GF-D8 (cell line): ENCODE measurements at places on chromosomes 7 and 10.

DNA sequence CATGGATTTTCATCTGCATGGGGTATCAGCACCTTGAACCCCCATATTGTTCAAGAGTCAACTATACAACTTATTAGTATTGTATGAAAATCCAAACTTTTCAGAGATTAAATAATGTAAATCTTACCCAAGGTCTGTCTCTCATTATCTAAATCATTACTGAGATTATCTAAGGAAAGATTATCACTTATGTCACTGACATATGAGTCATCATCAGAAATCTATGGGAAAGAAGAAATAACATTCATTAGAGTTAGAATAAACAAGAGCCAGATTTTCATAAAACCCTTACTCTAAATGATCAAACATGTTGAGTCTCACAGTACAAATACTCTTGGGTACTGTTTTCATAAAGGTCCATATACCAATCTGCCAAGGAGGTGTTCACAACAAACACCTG, 83.3 kb upstream of the GSDME start:
- no peak for DNase-seq

DNA sequence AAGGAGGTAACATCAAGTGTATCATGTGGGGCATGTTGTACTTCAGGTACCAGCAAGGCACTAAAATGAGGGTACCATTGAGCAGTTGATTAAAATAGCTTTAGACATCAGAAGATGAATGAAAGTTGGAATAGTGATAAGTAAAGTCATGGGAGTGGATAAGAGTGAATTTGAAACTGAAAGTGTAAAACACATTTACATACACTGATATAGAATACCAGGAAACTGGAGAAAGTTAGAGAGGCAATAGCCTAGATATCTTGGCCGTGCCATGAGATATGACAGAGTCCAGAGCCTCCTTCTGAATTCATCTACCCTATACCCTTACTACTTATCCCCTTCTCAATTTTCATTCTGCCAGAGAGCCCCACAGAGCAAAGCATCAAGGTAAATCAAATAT, 76.6 kb downstream of the GRM3 start:
- DNase-seq: no peak

DNA sequence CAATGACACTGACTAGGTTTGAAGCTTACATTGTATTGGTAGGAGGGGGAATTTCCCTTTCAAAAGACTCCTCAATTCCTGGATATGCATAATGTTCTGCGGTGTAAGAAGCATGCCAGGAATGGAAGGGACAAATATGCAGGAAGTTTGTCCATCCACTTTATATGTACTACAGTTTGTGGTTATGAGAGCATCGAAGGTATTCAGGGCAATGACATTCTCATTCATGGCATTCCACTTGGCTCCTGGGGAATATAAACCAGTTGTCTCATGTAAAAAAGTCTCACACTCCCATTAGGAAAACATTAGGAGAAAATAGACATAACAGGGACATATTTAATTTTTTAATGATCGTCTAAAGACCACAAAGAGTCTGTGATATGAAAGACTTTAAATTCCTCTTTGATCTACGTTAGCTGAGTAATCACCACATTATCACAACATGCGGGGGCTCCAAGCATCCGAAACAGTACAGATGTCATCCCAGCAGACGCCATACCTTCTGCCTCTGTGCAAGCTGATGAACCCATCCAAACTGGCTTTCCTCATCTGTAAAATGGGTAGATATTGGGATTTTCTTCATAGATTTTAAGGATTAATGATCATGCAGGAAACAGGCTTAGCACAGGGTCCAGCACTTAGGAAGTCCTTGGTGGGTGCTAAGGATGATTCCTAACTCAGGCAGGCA, 675.3 kb downstream of the INHBA start:
- DNase-seq: no peak

GRCh38 chr10:45625879-45626278, 46.7 kb downstream of the ZFAND4 start:
- DNase-seq: no peak

DNA sequence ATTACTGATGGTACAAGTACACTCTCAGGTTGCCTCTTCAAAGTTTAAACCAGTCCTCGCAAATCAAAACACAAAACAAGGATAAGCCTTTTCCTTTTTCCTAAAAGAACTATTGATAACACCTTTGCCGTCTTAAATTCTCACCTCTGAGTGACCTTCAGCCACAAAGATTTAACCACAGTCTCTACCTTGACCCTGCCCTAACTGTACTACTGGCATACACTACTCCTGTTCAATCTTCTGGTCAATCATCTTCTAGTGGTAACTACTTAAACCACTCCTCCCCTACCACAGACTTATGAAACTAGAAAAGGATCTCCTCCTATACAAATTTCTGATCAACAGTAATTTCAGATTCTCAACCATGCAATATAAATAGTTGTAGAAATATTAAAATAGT, 15.1 kb downstream of the UPF2 start:
- DNase-seq: no peak

GRCh38 chr7:3994764-3995163, 687.3 kb upstream of the FOXK1 start:
- DNase-seq: no peak

DNA sequence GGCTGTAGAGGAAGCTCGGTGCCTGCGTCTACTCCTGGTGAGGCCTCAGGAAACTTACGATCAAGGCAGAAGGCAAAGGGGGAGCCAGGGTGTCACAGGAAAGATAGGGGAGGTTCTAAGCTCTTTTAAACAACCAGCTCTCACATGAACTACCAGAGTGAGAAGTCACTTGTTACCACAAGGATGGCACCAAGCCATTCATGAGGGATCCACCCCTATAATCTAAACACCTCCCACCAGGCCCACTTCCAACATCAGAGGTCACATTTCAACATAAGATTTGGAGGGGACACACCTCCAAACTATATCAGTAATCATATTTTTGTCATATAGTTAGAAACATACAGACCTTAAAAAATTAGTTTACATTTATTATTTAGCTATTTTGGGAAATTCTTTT, 9.4 kb downstream of the NOC3L start:
- DNase-seq: no peak

- DNase-seq: no peak
Observed at GRCh38 chr7:101911800-101912715, 94.6 kb downstream of the CUX1 start.

GRCh38 chr10:43155741-43156140, 17.5 kb downstream of the CSGALNACT2 start:
- DNase-seq: no peak

DNA sequence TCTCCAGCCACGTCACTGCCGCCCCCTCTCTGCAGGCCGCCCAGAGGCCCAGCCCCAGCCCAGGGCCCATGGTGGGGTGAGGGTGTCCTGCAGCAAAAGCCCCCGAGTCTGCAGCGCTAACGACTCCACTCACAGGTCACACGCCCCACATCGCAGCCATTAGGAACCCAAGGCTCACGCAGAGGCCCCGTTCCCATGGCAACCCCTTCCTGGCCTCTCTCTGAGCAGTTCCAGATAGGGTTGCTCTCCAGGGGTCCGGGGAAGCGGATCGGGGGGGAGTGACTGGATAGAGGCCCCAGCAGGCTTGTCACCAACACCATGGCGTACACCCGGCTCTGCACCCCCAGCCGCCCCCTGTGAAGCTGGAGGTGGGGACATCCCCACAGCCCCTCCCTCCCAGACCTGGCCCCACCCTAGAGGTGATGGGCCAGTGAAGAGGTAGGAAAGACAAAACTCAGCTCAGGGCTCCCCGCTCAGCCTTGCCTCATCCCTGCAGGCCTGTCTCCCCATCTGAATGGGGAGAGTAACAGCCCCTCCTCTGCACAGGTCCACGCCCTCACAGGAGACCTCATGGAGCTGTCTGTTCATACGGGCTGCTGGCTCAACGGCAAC, 41.2 kb downstream of the TNRC18 start:
- no peak for DNase-seq

GRCh38 chr7:24731313-24731712, 26.0 kb downstream of the GSDME start:
- no peak for DNase-seq

- no peak for DNase-seq
Observed at GRCh38 chr7:70573696-70574095, 558.2 kb upstream of the GALNT17 start.

DNA sequence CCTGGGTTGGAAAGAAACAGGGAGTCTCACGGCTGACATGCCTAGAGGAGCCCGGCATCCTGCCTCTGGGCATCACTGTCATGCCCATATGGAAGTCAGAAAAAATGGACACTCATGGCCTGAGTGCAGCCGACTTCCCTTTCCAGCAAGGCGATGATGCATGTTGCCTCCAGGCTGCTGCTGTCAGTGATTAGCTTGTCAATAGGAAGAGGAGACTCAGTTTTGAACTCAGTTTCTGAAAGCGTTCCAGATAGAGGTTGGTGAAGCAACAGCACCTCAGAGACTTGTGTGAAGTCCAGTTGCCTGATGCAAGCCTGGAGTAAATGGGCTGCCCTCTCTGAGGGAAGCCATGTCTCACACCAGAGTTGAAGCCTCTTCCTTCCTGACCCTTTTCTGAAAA, 148.4 kb downstream of the TPST1 start:
- DNase-seq: no peak

DNA sequence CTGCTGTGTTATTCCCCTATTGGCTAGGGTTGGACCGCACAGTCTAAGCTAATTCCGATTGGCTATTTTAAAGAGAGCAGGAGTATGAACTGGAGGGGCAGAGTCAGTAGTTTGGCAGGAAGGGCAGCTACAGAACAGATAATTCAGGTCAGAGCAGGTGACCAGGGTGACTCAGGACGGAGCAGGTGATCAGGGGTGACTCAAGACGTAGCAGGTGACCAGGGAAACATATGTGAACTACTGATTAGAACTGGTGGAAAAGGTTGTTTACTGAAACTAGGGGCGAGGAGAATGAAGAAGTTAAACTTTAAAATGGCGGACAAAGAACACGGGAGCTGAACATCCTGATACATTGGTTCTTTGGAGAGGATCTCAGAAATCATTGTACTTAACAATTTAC, 102.3 kb downstream of the CCDC7 start:
- no peak for DNase-seq

DNA sequence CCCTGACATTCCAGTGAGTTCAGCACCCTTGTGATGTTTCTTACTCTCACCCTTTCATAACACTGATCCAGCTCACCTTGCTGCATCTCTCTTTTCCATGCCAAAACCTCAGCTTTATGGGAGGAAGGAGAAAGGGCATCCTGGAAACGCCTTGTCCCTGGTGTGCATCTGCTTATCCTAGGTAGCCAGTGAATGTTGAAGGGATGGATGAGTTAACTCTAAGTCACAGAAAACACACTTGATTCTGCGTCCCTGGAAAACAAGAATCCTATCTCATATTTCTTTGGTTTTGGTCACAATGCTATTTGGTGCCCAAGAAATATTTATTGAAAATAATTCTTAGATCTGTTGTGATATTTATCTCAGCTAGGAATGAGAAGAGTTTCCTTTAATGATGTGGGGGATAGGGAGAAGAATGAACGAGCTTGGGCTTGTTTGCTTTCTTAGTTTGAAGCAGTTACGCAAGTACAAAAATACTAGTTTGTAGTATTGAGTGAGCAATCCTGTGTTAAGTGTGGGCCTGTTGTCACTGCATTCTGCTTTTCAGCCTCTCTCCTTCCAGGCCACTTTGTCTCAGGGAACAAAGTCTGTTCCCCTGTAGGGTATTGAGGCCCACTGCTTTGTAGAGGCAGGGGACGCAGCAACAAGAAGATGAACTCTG, 126.5 kb downstream of the ARID5B start:
- no peak for DNase-seq

GRCh38 chr10:13001887-13002212, 337 bp upstream of the CCDC3 start:
- DNase-seq: no peak

DNA sequence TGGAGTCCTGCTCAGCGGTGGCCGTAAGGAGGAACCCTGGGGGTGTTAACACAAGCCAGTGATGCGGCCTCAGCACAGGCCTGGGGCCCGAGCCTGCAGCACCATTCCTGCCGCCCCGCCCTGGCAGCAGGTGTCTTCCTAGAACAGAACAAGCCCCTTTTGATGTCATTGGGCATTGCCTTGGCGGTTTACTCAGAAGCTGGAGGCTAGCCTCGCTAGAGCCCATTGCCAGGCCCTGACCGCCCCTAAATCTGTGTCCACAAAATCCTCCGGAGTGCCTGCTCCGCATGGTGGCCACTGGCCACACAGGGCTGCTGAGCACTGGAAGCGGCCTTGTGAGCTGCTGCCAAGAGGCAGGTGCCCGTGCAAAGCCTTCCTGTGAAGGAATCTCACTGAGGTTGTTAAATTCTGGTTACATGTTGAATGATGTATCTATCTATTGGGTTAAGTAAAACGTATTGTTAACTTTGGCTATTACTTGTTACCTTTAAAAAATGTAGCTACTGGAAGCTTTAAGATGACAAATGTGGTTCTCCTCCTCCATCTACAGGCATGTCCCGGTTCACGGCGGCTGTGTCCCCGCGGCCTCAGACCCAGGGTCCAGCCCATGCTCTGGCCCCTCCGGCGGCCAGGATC, 1.2 kb upstream of the INPP5A start:
- DNase-seq: no peak

GRCh38 chr7:82567841-82568240, 124.3 kb upstream of the CACNA2D1 start:
- no peak for DNase-seq

GRCh38 chr10:75018686-75019307, 92.7 kb upstream of the SAMD8 start:
- no peak for DNase-seq

DNA sequence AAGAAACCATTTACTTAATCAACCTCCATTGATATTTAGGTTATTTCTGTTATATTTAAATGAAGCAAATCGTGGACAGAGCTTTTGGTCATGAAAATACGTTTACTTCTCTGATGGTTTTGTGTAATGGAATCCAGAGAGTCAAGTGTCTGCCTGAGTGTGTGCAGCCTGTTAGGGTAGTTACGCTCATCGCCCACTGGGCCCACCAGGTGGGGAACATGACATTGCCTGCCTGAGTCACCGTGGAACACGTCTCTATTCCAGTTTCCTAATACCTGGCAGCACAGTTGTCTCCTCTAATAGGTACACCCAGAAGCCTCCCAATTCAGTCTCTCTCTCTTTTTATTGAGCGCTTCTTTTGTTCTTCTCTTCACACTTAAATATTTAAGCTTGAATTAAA, 91.0 kb downstream of the ADCY1 start:
- DNase-seq: no peak

DNA sequence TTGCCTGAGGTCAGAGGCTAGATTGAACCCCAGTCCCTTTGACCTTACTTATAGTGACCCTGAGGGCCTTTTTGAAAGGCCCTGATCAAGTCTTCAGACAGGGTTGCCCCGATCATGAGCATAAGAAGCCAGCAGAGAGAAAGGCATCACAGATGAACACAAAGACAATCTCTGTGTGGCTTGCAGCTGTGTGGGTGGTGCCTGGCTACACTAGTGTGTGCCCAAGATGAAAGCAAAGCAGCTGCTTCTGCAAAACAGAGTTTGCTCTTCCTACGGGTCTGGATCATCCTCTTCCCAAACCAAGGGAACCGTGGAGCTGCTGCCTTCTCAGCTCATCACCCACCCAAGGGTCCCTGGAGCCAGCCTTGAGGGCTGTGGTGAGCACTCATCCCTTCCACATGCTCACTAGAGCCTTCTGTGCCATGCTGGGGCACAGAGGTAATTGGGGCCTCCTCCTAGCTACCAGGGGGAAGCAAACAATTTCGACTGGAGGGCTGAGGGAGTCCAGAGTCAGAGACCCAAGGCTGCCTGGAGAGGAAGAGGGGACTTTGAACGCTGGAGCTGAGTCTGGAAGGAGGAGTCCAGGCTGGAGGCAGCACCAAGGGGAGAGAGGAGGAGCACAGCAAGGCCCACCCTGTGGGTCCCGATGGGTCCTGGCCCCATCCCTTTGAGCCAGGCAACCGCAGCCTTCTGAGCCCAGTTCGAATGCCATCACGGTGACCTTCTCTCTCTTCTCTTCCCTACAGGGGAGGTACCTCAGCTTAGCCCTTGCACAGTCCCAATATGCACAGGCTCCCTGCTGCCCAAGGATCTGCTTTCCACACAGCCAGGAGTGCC, 42.3 kb downstream of the ANTXRL start:
- no peak for DNase-seq
